NCI-H1105 (cell line): ENCODE measurements at places on chromosomes 3 and 15.
A peak's percentile ranks its signal among the peaks of the same experiment; 100 is the strongest.

- DNase-seq: no peak
Observed at GRCh38 chr3:30952786-30953185, 58.3 kb upstream of the GADL1 start.

DNA sequence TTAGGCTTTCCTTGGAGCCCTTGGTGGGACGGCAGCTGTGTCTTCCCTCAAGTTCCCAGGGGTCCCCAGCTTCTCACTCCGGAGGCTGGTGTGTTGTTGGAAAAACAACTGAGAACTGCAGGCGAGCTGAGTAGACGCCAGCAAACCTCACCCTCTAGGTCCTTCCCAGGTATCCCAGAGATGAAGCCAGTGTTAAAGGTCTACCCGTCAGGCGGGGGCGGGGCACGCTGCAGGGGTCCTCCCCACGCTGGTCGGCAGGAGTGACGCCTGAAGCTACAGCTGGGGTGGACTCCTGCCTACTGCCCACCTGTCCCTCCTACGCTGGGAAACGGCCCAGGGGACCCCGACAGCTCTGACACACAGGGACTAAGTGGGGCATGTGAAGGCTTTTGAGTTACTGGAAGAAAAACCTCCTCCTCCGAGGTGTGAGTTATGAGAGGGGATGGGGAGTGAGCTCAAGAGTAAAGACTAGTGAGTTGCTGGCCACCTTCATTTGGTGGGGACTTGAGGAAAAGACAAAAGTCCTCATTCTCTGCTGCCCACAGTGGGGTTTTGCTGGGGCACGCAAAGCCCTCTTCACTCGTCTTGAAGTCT lies 32.2 kb upstream of the SNRPA1 start:
- DNase-seq: no peak

DNA sequence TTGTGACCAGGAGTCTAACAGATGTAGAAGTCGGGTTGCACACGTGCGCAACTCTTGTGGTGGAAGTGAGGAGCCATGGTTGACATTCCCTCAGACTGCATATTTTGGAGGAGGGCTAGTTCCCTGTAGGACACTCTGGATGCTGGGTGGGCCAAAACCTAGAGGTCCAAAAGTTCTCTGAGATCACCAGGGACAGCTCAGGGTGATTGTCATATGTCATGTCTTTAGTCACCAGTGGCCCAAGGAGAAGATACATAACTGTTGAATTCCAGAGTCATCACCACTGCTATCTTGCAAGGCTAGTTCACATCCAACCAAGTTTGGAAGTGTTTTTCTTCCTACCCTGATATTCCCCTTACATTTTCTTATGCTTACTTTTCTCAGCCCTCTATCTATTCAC lies 95.2 kb upstream of the C3orf80 start:
- no peak for DNase-seq

DNA sequence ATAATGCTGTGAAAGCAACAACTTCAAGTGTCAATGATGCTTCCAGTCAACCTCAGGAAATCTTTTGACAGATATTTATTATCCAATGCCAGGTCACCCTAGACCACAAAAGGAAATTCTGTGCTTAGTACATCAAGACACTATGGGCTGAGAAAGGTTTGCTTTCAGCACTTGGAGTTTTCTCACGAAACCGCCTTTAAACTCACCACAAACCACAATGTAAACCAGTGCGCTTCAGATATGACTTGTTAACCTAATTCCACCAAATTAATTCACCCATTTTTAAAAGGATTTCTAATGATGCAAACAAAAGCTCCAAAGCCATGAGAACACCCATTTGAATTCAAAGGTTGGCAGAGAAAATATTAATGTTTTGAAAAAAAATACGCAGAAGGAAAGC lies 292.9 kb upstream of the NR2F2 start:
- DNase-seq: no peak

DNA sequence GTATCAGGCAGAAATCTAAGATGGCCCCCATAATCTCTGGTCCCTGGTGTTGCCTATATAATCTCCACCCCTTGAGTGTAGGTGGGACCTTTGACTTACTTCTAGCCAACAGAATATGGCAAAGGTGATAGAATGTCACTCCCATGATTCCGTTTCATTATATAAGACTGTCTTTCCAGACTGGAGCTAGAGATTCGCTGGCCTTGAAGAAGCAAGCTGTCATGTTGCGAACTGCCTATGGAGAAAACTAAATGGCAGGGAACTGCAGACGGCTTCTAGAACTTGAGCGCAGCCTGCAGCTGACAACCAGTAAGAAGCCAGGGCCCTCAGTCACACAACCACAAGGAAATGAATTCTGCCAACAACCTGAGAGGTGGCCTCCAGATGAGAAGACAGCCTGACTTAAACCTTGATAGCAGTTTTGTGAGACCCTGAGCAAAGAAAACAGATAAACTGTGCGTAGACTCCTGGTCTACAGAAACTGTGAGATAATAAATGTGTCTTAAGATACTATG lies 2.2 kb upstream of the KPNA1 start:
- DNase-seq: no peak

DNA sequence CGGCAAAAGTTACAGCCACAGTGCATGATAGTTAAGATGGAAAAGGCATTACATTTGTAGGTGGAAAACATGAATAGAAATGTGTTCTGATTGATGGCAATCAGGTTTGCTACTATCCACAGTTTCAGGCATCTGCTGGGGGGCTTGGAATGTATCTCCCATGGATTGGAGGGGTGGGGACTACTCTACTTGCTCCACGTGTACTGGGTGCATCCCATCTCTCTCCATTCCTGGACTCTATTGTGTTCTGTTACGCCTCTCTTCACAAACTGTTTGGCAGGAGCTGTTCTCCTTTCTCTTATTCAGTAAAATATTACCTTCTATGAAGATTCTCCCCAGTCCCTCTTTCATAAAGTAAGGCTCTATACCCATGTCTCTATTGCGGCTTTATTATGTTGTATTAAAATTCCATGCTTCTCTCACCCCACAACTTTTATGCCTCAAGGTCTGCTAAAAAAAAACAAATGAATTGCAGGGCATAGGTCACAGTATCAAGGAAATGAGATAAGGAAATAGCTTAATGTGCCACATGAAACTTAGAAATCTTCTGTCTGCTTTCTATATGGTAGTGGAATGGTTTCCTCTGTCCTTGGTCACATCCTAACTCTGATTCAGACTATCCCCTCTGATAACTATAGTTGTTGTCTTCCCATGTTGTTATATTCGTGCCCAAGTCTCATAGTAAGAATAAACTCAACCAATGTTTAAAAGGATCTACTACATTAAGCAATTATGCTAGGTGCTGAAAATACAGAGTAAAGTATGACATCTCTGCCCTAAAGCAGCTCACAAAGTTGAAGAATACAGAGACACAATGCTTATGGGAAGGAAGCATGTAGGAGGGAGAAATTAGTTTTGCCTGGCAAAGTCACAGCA lies 43.2 kb downstream of the LRRFIP2 start:
- DNase-seq: no peak

DNA sequence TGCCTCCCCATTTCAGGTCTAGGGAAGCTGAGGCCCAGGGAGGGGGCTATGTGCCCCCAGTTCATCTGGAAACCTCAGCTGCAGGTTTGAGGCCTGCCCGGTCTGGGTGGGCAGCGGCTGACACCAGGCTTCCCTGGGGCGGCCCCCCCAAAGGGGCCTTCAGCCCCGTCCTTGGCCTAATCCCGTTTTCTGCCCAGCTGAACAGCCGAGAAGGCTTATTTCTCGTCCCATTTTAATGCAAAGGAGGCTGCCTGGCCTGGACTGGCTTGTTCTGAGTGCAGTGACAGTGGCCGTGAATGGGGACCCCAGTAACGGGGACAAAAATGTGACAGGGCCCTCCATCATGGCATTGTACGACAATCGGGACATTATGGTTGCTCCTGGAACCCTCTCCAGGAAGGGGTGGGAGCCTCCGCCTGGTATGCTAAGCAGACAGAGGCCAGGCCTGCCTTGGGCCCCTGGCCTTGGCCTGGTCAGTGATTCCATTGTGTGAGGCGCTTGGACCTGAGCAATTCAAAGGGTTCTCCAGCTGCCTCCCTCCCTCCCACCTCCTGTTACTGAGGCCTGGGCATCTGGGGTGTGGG lies 93.9 kb downstream of the WNT7A start:
- DNase-seq: no peak

GRCh38 chr3:67383379-67383778 lies 271.0 kb downstream of the SUCLG2 start:
- no peak for DNase-seq

GRCh38 chr15:74136540-74136813 lies 6.1 kb downstream of the ISLR2 start:
- DNase-seq: no peak

DNA sequence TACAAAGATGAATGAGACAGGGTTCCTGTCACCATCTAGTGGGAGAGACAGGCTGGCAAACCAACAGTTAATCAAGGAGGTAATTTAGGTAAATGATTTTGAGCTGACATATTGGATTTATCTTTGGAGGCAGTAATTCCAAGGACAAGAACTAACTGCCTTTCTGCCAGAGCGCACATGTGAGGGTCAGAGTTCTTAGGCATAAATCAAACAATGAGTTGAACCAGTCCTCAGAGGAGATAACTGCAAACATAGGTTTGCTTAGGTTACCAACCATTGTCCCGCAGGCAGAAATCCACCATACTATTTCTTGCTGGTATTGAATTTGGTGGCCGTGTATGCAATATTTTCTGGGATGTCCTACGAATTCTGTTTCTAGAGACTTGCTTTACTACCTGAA lies 14.2 kb upstream of the PPP1R2 start:
- DNase-seq: no peak

GRCh38 chr15:45499426-45499825 lies 23.1 kb downstream of the SLC30A4 start:
- DNase-seq: no peak

DNA sequence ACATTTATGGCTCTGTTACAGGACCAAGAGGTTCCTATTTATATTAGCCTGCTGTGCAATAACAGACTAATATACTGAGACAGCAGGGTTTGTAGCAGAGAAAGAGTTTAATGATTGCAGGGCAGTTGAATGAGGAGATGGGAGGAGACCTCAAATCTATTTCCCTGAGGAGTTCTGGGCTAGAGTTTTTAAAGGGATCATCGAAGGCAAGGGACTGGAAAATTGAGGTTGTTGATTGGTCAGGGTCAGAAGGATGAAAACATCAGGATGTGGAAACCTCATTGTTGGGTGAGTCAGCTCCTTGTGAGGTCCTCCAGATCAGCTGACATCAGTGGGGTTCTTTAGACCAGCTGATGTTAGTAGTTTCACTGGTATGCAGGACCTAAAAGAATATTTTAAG lies 60.6 kb upstream of the GOLGA8B start:
- DNase-seq: no peak

DNA sequence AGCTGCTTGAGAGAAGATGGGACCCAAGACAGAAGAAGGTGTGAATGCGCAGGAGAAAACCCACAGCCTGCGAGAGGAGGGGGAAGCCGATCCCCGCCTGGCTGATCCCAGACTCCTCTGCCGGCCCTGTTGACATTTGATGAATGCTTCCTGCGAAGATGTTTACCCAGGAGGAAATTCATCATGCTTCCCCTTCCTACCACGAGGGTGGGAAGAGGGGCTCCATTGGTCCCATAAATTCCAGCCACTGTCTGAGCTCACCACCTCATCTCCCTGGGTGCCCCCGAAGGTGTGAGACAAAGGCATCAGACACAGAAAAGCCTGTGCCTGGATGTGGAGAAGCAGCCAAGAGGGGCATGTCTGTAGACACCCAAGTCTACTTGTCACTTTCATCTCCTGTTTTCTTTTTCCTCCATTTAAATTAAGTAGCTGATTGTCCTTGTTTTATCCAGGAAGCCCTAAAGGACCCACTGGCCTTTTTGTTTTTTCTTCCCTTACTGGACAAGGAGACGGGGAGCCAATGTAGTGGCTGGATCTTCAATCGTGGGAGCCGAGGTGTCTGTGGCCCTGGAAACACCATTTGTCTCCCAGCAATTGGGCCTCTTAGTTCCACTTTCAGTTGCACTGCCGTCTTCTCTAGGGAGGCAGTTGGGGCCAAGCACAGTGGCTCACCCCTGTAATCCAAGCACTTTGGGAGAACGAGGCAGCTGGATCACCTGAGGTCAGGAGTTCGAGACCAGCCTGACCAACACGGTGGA lies 95.3 kb upstream of the HES1 start:
- DNase-seq: no peak

DNA sequence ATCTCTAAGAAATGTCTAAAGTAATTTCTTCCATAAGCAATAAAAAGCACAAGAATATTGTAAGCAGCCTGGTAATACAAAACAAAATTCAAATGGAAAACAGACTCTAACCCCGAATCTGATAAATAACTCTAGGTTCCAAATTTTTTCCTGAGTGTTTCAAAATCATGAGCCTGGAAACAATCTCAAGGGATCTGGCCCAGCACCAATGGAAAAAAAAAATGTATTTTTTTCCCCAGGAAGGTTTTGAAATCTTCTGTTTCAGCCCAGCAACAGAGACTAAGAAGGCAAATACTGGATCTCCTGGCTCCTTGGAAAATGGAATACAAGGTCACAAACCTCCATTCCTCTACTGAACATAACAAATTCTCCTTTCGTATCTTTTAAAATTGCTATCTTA lies 13.0 kb downstream of the TBC1D2B start:
- no peak for DNase-seq

DNA sequence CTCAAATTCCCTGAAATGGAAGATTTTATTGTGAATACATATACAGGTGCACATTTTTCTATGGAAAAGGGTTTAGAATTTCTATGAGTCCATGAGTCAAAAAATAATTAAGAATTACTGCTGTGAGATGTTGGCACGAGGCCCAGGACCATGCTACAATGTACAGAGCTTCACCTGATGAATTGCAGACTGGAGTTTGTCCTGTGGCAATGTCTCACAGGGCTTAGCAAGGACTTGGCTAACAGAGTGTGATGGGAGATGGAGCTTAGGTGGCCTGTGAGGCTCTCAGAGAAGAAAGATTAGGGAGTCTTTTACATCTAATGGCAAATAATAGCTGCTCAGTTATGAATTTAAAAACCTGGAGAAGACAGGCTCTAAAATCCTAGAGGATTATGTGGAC lies 219.5 kb upstream of the CBLB start:
- DNase-seq: no peak

- DNase-seq: no peak
Observed at GRCh38 chr15:99443768-99444446, 121.9 kb upstream of the MEF2A start.

DNA sequence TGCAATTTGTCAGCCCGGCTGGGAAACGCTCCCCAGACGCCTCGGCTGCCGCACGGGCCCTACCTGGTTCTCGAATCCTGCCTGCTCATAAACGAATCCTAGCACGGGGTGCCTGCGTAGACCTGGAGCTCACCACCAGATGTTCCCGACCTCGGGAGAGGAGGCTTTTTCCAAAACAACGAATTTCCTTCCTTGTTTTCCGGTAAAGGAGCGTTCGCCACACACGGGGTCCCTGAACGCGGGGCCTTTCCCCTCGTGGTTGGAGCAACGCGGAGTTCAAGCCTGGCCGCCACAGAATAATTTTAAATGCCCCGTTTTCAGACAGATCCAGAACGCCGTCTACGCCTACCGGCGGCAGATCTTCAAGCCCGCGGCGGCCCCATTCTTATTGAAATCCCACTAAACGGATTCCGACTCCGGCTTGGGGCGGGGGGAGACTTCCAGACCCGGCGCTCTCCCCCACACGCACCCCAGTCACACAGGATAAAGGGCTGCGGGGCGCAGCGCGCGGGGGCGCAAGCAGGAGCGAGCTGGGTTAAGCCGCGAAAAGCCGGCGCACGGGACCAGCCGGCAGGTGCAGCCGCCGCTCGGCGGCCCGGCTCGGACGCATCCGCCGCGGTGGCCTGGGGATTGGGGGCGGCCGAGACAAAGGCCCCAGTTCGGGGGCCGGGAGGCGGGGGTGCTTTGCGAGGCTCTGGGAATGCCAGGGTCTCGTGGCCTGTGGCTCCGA lies 895 bp downstream of the GATA2 start:
- DNase-seq: no peak

- DNase-seq: peak; percentile 99
Observed at GRCh38 chr3:157920822-157921700, 185.2 kb downstream of the SHOX2 start.
